ENCODE measurements at places on chromosomes 16 and 17. TPM values are rescaled to one million over a fixed set of nuclear protein-coding genes. Genes with fewer than 3 reads are reported as not detected.
A peak's percentile ranks its signal among the peaks of the same experiment; 100 is the strongest.

DNA sequence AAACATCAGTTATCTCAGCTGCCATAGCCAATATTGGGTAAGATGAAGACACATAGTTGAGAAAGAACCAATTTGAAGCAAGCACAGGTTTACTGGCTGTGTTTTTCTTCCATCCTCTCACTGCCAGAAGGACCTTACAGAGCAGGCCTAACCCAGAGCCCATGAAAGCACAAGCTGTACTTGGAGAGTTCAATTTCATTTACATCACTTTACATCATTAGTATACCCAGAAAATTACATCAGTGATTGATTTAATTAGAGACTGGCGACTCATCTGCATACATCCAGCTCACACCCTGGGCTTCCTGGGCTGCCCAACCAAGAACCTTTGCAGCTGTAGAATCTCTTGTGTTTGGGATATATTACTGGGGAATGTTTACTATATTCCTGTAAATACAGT lies 23.7 kb downstream of the LRRC36 start:
- no peak for DNase-seq

IL34 gene
- 0.25 TPM for total RNA-seq

GRCh38 chr17:10772425-10773380 lies 31.2 kb downstream of the TMEM238L start:
- DNase-seq: peak; percentile 26

DNA sequence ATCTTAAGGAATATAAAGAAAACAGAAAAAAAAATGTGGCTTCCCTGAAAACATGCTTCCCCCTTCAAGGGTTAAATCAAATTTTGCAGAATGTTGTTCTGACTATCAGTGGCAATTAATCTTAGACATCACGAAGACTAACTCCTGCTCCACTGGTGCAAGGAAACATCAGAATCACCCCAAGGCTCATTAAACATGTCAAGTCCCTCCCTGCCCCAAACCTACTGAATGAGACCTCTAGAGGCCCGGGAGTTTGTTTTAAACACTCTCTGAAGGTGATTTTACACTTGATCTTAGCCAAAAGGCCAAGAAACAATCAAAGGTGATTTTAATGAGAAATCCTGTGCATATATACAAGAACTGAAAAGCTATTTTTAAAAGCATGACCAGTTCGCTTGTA lies 18.3 kb downstream of the PSME3IP1 start:
- no peak for DNase-seq

ITGA3 gene
- 1.3 TPM for total RNA-seq

DNA sequence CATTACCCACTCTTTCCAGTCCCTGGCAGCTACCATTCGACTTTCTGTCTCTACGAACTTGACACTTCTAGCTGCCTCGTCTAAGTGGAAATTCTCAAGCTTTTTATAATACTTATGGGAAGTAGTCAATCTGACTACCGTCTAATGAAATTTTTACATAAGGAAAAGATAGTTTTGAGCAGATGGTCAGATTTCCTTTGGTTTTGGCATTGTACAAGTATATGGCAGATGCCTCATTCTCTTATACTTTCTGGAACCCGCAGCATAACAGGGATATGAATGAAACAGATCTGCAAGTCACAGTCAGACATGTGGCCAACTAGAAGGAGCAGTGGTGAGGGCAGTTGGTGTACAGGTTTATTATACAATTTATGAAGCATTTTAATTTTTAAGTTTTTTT lies 146.0 kb downstream of the PITPNC1 start:
- DNase-seq: no peak

- no peak for DNase-seq
Measured at GRCh38 chr16:59039066-59039720, 305.1 kb upstream of the GOT2 start.

DNA sequence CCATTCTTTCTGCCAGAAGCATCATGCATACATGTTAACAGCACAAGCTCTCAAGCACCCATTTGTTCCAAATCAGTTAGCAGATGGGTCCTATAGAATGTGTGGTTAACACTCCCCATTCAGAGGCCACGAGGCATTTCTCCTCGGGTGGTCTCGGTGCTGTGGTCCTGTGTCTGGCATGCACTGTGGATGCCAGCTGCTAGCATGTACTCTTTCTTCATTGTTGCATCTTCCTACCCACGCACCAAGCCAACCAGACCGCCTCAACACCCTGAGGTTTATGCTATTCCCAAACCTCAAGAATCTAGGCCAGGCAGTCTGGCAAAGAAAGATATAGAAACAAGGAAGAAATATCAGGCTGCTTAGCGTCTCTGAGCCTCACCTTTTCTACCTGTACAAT lies 27.8 kb upstream of the MRTFB start:
- DNase-seq: no peak

DNA sequence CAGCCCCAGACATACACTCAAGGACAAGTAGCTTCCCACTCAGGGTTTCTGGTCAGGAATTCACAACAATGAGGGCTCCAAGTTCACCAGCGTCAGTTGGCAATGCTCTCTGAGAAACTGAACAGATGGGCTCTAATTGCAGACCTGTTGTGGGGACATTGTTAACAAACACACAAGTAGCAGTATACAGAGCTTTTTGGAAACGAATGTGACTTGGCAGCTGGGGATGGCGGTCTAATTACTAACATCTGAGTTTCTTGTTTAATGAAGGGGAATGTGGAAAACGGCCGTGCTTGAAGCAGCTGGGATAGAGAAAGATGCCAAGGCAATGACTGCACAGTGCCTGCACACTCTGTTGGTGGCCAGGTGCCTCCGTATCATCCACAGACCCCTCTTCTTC lies 316.1 kb upstream of the IRX3 start:
- no peak for DNase-seq

ARHGAP44 gene
- 0.16 TPM for total RNA-seq

- no peak for DNase-seq
Measured at GRCh38 chr16:88479793-88480760, 27.0 kb downstream of the ZFPM1 start.

DBNDD1 gene
- total RNA-seq: 12.9 TPM

DNA sequence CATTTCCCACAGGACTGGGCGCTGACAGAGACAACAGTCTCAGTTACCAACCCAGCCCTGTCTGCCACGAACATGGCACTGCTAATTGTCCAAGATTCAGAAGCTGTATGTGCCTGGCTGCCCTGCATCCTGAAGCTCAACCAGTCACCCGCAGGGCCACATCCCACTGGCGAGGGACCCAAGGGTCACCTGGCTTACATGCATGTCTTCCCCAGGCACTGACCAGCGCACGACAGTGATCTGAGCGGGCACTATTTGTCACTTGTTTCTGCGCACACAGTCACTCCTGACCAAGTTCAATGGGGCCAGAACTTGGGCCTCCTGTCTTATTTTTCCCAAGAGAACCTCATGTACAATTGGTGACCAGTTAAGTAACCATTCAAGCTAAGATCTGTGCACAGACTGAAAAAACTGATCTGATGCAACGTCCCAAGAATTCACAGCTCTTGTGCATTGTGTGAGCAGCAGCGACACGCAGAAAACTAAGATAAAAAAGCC lies 13.1 kb downstream of the USP7 start:
- no peak for DNase-seq

APOBR gene
- 4.3 TPM for total RNA-seq

GRCh38 chr16:67782567-67783352 lies 23.6 kb downstream of the RANBP10 start:
- peak; percentile 30 for DNase-seq

- no peak for DNase-seq
Measured at GRCh38 chr17:46773221-46773605, 45.3 kb downstream of the WNT3 start.

GRCh38 chr17:9175700-9176467 lies 154.6 kb downstream of the NTN1 start:
- no peak for DNase-seq

TNP2 gene
- total RNA-seq: not detected

ABCC6 gene
- not detected for total RNA-seq

DNA sequence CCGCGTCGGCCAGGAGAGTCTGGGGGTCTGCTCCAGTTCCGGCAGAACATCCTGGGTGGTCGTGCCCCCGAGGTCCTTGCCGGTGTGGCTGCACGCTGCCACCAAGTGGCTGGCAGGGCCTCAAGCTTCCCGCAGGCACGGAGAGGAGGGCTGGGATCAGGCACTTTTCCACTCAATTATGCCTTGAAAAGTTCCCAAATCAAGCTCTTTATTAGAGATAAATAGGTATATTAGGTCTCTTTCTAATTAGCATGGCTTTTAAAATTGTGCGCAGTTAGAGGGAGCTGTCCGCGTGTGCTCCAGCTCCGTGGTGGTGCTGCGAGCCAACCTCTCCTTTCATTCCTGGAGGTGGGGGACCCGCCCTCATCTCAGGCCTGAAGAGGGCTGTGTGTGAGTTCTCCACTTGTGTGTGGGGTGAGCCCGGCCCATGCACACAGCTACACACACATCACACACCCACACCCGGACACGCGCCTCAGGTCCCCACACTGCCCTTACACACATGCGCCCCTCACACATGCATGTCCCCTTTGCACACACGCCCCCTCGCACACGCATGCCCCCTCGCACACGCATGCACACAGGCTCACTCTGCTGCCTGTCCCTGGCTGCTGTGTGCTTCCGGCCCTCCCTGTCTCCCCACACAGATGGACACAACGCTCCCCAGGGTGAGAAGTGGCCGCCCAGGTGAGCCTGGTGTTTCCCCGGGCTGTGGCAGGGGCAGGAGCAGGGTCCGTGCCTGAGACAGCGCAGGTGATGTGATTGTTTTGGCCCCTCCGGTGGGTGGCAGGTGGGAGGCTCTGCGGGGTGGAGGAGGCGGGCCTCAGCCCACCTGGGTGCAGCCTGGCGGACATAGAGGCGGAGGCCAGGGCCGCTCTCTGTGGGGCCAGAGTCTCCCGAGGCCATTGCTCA lies 28.8 kb downstream of the CACNA1H start:
- DNase-seq: no peak

DNA sequence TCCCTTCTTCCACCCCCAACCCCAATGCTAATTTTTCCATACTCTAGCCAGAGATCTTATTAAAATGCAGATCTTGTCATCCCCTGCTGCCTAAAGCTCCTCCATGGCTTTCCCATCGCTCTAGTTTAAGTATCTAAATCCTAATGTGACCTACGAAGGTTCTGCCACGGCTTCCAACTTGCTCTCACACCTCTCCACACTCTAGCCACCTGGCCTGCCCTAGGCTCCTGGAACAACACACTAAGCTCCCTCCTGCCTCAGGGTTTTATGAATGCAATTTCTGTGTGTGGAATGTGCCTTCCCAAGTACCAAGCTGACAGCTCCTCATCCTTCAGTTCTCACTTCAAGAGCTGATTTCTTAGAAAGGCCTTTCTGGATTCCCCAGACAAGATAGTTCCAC lies 16.6 kb downstream of the NXPH3 start:
- DNase-seq: no peak

AOC2 gene
- 1.1 TPM for total RNA-seq

- no peak for DNase-seq
Measured at GRCh38 chr17:74271281-74271680, 2.8 kb upstream of the DNAI2 start.

DNA sequence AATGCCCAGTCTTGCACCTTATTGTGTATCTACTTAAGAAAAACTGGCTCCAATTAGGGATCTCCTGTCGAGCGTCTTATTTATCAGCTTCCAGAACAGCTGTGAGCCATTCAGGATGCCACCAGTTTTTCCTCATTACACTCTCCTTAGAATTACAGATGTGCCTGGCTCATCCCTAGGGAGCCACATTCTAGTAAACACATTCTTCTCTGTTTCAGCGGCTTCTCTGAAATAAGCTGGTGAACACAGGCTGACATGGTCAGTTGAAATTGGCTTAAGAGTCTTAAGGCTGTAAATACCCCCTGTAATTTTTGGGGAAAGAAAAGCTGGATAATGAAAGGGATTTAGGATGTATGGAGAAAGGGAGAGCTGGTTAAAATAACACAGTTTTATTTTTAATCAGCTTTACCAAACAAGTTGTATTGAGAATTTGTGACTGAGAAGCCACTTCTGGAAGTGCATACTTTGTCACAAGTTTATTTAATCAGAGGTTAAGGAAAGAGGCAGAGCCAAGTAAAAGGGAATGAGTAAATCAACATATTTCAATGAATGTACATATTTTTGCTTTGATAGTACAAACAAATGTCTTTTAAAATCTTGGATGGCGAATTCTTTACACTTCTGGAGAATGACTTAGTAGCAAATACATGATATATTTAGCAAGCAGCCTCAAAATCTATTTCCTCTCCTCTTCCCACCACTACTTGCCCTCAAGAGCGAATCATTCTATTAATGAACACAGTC lies 562.0 kb upstream of the GOT2 start:
- DNase-seq: no peak

DNA sequence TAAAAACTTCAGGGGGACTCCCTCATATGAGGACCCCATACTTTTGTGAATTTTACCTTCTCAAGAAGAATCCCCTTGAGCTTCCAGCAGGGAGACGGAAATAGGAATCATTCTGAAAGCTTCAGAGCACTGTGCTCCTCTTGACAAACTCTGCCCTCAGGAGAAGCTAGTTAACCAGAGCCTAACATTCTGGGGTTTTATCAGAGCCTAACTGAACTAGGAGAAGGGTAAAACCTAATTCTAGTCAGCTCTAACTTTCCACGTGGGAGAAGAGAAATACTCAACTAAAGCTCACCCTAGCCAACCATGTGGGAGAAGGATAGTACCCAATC lies 13.3 kb upstream of the SLC5A10 start:
- DNase-seq: peak; percentile 1

- no peak for DNase-seq
Measured at GRCh38 chr17:64327201-64327930, 63.3 kb downstream of the PECAM1 start.
